ENCODE measurements at places on chromosomes 5 and 9.

DNA sequence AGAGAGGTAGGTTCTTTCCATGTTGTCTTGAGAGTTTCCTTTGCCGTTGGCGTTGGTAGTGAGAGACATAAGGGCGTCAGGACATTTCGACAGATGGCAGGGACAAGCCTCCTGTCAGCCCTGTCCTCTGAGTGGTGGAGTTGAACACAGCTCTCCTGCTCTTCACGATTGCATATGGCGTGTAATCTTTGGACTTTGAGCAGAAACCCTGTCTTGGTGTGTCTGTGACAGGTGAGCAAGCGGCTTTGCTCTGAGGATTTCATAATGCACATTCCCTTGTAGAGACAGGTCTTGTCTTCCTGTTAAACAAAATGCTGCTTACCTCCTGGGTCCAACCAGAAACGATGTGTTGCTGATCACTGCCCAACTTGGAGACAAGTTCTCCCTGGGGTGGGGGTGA is 146.5 kb downstream of the NXNL2 start:
- no peak for DNase-seq

GRCh38 chr5:9572246-9572645 is 26.4 kb upstream of the SEMA5A start:
- DNase-seq = no peak

- DNase-seq = no peak
Observed at GRCh38 chr9:70058569-70059116, 15.0 kb downstream of the MAMDC2 start.

GRCh38 chr9:26770821-26771220 is 121.8 kb downstream of the CAAP1 start:
- DNase-seq = no peak

GRCh38 chr9:137128158-137128861 is 10.6 kb upstream of the GRIN1 start:
- DNase-seq = no peak

DNA sequence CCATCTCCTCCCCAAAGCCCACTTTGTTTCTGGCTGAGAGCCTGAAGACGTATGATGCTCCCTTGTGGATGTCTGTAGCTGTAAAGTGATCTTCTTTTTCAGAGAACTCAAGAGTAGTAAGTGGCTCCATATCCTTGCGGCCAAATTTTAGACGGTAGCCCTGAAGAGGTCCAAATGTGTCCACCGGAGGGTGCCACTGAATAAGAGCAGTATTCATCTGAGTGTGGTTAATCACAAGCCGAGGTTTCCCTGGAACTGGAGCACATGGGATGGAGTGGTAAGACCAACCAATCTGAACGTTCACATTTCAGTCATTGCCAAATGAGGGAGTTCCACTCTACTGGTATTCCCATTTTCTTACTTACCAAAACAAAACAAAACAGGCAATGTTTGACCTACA is 686.5 kb upstream of the DMAC1 start:
- no peak for DNase-seq

DNA sequence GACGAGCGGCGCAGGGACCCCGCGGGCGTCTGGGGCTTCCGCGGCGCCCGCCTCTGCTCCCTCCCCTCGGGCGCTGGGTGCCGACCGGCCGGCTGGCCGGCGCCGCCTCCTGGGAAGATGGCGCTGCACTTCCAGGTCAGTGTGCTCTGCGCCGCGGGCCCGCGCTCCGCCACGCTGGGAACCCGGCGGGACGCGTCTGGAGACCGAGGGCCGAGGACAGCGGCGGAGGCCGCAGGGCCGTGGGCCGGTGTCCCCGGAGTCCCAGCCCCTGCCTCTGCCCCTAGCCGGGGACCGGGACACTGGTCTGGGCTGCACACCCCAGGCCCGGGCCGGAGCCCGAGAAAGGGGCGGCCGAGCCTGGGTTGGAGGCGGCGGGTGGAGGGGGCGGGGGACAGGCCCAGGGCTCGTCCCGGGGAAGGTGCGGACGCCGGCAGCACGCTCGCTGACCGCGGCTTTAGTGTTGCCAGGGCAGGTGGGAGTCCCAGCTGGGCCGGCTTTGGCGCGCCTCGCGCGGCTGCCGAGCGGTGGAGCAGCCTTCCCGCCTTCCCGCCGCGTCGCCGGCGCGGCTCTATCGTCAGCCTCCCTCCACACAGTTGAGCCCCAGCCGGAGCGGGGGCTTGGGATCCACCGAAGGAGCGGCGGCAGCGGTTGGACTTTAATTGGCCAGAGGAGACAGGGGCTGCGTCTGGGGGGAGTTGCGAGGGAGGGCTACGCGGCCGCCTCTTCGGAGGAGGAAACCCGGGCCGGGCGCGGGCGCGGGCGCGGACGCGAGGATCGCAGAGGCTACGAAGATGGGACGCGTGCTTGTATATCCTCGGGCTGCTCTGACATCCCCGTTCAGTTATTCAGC is at the start of gene RANBP17:
RANBP17 (plus strand) TSS at position 102 of the 850 bp plus-strand sequence.
- peak; percentile 74 for DNase-seq

DNA sequence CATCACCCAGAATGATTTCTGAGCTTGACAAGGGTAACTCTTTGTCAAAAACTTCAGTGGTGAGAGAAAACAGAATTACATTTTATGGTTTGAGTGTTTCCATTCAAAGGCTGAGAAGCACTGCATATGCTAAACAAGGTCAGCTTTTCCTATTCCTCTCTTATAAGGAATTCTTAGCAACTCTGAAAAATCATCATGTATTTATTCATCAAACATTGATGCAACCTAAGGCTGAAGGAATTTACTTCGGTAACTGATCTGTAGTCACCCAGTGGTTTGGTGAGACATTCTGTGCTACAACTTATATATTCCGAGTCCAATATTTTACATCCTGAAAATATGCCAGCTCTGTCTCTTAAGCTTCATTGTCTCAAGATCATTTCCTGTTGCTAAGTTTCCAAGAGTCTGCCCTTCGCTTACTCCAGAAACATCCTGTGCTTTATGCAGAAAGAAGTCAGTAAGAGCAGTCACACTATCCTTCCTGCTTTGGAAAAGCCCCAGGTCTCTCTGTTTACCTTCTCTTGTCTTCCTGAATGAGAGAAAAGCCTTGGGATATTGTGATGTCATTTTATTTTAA is 176.6 kb upstream of the TBCA start:
- no peak for DNase-seq

- DNase-seq = no peak
Observed at GRCh38 chr5:120614531-120615180, 150.6 kb downstream of the PRR16 start.

DNA sequence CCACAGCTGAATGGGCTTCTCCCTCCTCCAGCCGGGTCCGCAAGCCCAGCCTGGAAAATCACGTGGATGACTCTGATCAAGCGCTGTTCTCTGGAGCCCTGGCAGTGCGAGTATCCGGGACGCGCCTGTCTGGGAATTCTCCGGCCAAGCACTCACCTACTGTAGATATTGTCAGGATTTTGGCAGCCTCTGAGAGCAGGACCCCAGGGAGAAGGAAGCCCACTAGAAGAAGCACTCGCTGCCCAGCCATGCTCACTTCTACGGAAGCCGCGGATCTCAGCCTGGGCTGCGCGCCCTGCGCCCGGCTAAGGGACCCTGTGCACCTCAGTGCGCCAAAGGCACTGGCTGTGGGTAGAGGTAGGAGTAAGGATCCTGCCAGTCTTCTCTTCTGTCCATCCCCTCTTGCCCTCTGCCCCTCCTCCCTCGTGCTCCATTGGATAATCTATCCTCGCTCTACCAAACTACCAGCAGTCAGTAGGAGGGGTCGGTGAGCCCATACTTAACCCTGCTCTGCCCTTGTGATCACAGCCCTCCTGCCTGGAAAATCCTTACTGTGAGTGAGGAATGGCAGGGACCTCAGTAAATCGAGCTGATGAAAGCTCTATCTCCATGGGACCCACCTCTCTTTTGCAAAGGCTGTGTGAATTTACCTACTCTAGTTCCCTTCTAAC is at the start of gene UGT3A2:
UGT3A2 (minus strand) TSS at position 343 of the 671 bp plus-strand sequence; CDS start at position 250, 93 bp downstream.
- peak; percentile 40 for DNase-seq

DNA sequence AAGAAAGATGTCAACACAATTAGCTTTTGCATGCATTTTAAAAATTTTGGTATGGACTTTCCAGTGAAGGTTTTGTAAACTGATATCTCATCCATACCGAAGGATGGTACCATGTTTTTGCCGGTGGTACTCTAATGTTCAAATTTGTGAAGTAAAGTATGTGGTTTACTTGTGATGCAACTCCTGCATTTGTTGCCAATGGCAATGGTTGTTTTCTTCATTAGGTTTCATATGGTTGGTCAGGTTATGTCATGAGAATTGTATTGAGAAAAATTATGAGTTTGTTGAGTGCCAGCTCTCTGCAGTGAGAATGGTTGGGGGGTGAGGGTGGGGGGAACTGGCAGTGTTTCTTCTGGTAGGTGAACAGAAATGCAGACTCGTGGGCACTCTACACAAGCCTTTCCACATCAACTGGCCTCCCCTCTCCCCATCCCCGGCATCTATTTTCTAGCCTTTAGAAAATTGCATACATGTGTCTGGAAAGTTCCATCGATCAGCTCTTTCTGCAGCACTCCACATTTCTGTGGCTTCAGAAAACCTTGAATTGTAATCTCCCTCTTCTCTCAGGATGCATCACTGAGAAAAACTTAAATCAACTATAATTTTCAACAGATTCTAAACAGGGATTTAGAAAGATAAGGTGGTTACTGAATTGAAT is 107.7 kb downstream of the PDE4D start:
- no peak for DNase-seq

DNA sequence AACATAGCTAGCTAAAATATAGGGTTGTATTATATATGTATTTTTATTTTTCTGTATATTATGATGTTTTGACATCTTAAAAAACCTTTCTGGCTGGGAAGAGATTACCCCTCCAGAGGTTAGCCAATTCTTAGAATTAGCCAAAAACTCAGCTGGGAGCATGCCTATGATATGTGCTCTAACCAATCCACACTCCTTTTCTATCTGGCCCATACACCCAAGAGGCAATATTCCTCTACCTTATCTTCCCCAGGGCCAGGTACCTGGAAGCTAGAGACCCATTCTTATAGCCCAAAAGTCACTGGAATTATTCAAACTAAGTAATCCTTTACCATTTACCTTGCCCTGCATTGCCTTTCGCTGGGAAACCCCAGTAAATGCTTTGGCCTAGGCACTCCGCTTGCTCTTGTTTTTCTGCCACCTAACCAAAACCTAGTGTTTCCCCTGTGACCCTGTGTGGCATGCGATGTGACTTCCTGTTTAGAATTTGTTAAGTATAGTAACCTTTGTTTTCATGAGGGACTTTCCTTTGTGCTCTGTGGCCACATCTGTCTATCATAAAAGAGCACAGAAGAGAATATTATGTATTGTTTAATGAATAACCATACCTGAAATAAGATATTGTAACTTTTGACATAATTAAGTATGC is 37.4 kb downstream of the CSNK1G3 start:
- DNase-seq = no peak

GRCh38 chr9:13719981-13720676 is 440.6 kb upstream of the MPDZ start:
- no peak for DNase-seq

DNA sequence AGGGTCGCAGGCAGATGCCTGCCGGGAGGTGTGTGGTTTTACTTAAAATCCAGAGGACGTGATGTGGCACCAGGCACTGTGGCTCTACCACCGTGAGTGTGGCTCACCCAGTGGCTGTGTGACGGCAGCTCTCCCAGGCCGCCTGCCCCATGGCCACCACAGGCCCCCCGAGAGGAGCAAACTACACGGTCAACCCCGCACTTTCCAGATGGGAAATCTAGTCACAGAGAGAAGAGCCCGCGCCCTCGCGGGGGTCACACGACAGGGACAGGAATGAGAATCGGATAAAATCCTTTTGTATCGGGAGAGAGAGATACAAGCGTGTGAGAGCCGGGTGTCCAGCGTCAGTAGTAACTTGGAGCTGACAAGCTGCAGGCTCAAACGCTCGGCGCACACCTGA is 24.4 kb downstream of the TERT start:
- no peak for DNase-seq

DNA sequence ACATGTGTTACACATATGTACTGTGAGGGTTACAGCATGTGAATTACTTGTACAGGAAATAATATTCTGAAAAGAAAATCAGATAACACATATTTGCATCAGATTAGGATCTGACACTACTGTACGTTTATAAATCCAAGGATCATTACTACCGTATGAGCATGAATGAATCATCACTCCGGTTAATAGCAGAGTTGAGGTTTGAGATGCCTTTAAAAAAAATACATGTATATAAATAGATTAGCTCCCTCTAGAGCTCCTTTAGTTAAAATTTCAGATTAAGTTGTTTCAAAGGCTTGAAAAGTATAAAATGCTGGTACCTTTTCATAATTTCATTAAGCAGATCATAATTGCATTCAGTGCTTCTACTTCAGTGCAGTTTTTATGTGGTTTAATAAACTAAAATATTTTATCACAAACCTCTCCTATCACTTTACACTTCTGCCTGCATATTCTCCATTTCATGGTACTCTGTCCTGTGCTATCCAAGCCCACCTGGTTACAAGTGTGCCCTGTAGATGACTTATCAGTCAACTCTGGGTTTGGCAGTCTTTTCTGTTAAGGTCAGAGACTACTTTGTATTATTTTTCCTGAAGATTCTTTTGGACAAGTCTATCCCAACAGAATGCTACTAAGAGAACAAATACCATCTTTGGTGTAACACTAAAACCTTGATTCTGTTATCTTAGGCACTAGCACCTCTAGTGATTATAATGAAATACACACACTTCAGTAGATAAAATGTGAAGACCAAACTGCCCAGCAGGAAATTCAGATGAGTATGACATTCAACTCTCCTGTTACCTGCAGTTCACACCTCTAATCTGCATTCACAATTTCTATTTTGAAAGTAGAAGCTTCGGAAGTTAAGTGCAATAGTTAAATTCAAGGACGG is 48.0 kb upstream of the POU5F2 start:
- DNase-seq = no peak

DNA sequence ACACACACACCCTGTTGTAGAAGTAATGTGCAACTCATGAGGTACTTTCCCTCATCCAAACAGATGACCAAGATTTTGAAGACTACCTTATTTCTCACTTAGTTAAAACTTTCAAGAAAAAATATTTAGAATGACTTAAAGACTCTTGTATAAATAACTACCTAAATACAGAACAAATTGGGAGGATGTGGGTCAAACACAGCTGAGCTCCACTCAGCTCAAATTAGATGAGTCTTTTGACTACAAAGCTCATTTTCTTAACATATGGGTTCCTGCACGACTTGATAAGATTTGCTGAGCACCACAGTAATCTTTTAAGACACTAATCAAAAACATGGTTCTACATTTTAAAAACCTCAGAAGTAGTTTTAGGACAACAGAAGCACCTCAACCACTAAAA is 8.9 kb downstream of the MTX3 start:
- no peak for DNase-seq

- DNase-seq = no peak
Observed at GRCh38 chr9:4170231-4170630, 129.6 kb downstream of the GLIS3 start.
